ENCODE measurements at places on chromosomes 11 and 22. TPM values are rescaled to one million over a fixed set of nuclear protein-coding genes. Genes with fewer than 3 reads are reported as not detected.

Gene PRODH
- 1.5 TPM for polyA plus RNA-seq

Gene PANX2
- 4.3 TPM for polyA plus RNA-seq

Gene TSSK2
- polyA plus RNA-seq = not detected

DNA sequence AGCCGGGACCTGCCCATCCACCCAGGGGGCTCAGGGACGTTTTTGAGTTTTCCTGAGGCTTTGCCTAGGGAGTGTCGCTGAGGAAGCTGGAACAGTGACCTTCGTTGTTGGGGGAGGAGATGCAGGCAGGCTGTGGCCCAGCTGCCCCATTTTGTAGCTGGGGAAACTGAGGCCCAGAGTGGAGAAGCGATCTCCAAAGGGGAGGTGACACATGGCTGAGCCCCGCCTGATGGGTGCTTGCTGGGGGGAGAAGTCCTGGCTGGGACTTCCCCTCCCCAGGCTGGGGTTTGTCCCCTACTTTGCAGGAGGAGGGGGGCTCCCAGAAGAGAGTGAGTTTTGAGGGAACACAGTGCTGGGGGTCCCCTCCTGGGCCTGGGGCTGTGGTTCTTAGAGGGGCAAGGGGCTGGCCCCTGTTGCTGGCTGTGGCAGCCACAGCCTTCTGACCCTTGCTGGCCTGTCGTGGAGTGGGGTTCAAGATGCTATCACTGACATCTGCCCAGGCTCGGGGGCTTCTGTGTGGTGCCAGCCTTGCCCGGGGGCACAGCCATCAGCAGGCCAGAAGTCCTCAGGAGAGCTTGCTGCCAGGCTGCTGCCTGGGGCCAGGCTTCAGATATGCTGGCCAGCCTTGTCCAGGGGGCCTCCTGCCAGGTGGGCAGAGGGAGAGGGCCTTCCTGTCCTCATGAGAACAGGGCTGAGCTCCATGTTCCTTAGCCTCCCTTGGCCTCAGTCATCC, 21.4 kb downstream of the KCNQ1 start:
- DNase-seq = no peak

DNA sequence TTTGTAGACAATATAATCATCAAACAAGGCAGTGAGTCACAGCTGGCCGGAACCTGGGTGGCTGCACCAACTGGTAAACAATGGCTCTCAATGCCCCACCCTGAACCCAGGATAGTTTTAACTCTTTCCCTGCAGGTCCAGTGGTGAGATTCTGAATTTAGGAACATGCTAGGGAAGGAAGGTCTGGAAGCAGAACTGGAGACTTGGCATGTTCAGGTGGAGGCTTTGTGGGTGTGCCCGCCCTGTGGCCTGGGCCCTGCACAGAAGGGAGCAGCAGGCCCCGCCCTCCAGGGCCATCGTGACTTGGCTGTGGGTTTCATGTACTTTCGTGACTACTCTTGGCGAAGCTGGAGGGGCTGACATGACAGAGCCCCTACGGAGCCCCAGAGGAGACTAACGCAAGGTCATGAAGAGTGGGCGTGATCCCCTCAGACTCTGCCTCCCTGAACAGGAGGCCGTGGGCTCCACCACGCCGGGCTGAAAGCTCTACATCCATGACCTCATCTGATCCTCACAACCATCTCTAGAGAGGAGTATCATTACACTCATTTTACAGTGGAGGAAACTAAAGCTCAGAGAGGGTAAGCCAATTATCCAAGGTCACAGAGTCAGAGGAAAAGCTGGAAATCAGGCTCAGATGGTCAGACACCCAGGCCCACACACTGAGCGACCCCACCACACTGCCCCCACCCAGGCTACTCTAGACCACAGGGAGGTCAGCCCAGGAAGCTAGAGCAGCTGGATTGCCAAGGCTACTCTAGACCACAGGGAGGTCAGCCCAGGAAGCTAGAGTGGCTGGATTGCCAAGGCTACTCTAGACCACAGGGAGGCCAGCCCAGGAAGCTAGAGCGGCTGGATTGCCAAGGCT, 27.3 kb downstream of the MAFF start:
- DNase-seq = peak; percentile 42

DNA sequence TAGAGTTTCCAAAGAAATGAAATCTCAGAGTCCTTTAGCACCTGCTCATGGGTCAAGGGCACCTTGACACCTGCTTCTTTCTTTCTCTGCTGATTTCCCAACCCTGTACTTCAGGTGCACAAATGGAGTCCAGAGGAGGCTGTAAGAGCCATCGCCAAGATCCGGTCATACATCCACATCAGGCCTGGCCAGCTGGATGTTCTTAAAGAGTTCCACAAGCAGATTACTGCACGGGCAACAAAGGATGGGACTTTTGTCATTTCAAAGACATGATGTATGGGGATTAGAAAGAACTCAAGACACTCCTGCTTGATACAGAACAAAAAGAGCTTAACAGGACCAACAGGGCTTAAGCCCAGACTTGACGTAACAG, 5.9 kb downstream of the PTPMT1 start:
- no peak for DNase-seq

GRCh38 chr22:28547132-28547842, 132.4 kb downstream of the TTC28 start:
- DNase-seq = peak; percentile 5
